ENCODE measurements at places on chromosomes 4 and X.

DNA sequence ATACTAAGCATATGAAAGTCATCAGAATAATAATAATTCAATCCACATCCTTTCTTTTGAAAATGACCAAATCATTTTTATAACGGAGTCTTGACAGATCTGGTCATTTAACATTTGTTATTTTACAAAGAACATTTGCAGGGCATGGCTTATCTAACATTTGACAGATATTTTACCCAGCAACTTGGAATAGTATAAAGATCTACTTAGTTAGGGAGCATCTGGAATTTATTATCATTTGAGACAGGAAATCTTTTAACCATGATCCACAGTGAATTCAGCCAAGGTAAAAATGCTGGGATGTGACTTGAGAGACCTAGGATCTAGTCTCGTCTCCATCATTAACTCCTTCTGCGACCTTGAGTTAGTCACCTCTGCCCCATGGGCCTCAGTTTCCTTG lies 22.4 kb downstream of the STARD8 start:
- DNase-seq, result no peak

GRCh38 chr4:123480706-123481418 lies 84.3 kb downstream of the SPRY1 start:
- DNase-seq, result no peak

GRCh38 chr4:15410750-15411149 lies 17.1 kb upstream of the C1QTNF7 start:
- DNase-seq, result no peak

DNA sequence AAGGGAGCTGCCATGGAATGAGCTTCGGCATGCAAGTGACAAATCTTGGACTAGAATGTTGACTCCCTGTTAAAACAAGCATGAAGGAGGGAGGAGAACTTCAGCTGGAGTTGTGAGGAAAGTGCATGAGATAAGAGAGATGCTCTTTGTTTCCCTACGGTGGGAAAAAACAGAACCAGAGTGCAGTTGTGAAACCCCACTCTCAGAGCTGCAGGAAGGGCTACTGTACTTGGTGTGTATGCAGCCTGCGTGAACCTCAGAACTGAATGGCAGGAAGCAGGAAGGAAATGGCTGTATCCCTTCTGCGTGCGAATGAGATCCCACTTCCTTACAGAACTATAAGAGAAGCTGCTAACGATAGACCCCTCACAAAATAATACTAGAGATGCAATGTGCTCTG lies 57.2 kb downstream of the EGF start:
- DNase-seq, result no peak

DNA sequence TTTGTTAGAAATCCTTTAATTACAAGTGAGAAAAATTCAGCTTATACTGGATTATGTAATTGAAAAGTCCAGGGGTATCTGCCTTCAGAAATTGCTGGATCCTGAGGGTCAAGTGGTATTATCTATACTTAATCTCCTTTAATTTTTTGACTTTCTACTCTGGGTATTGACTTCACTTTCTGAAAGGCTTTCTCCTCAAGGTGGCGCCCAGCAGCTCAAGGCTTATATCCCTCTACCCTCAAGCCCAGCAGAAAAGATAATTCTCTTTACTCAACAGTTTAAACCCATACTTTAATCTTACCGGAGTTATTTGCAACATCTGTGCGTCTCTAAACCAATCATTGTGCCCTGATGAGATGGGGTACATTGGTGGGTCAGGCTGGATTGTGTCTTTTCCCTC lies 129.5 kb downstream of the LARP7 start:
- no peak for DNase-seq

DNA sequence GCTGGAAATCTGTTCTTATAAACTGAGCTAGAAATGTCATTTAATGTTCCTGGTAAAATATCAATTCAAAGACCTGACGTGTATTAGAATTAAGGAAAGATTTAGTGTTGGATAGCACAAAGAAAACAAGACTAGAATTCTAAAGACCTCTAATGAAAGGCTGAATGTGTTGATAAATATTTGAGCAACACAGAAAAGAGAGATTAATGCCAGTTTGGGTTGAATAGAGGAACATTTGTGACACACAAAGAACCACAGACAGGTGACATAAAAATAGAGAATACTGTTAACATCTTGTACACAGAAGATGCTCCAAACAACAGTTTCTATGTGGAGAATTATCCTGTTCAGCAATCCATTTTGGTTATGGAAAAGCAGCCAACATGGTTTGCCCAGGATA lies 222.1 kb upstream of the GALNT7 start:
- DNase-seq, result no peak

DNA sequence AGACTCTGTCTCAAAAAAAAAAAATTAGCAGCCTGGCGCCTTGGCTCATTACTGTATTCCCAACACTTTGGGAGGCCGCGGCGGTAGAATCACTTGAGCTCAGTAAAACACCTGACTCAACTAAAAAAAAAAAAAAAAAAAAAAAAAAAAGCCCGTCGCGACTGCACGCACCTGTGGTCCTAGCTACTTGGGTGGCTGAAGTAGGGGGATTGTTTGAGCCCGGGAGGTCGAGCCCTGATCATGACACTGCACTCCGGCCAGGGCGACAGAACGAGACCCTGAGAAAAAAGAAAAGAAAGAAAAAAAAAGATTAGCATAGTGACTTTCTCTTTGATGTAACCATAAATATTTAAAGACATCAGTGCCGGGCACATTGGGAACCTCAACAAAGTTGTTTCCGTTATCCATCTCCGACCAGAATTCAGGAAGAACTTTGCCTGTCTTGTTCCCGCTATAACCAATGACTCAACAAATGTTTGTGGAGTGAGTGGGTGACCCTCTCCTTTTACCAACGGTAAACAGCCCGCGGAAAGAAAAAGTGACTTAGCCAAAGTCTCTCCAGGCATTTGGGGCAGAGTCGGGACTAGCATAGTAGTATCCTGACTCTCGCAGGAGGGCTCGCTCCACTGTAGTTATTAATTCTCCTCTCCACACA lies 553 bp upstream of the MED28 start:
- no peak for DNase-seq

DNA sequence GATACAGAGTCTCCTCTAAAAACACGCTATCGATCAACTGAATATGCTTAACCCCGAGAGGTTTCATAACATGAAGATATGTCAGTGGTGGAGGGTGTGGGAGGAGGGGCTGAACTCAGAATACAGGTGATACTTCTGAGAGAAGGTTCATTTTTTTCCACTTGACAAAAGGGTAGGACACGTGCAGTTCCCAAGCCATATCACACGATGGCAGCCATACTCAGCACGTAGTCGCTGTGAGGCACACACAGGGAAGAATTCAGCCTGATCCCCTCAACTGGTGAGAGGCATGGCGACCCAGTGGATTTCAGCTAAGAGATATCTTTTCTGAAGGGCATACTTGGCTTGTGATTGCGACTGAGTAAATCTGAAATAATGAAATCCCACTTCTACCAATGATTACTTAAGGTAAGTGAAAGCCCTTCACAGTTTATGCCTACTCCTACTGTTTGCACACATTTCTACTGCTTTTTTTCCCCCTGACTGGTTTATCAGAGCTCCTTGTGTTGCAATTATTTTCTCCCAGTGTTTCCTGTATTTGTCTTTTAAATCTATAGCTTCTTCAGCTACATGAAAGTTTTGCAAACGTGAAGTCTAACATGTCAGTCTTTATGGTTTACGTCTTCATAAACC lies 133.1 kb downstream of the CORIN start:
- no peak for DNase-seq

DNA sequence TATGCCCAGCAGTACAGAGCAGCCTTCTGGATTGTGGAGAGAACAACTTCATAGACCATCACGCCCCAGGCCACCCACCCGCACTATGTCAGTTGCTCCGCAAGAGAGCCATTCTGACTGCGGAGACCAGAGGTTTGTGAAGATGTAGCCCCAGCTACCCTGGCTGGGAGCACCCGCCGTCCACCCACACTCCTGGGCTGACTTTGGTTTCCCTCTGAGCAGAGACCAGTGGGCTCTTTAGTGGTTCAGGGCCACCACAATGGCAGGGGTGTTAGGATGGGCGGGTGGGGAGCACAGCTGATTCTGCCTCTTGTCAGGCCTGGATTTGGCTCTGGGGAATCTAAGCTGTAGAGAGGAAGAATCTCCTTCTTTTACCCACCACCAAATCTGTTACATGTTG lies 313.4 kb downstream of the LDB2 start:
- DNase-seq, result no peak

- no peak for DNase-seq
Observed at GRCh38 chrX:107861056-107861455, 35.4 kb downstream of the MID2 start.

DNA sequence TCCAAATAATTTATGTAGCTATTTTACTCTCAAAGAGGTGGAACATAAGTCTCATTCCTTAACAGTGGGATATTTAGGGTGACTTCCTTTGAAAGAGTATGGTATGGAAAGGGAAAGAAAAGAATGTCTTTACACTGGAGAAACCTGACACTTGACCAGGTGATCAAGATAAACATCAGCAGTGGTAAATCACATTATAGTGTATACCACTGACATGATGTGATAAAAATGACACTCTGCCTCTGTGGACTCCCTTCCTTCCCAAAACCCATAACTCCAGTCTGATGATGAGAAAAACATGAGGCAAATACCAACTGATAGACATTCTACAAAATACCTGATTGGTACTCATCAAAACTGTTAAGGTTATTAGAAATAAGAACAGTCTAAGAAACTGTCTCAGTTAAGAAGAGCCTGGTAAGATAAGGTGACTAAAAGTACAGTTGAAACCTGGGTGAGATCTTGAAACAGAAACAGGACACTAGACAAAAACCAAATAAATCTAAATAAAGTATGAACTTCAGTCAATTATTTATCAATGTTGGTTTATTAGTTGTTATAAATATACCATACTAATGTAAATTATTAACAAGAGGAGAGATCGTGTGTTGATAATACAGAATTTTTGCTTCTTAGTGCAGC lies 144.2 kb upstream of the PCDH18 start:
- no peak for DNase-seq

DNA sequence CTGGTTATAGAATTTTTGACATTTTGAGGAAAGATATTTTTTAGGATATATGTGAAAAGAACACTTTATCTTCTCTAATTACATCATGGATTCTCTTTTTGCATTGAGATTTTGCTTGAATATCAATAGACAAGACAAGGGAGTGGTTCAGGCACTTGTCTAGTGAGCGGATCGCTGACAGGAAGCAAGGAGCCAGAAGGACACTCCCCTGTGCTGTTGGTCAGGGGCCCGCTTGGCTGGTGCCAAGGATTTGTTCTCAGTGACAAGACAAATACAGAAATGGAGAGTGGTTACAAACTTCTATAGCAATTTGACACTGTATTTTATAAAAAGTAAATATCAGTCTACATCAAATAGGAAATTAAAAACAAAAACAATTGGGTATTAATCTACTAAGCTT lies 60.0 kb downstream of the SLC9B1 start:
- no peak for DNase-seq

- DNase-seq, result no peak
Observed at GRCh38 chr4:18578307-18578706, 556.8 kb upstream of the LCORL start.

DNA sequence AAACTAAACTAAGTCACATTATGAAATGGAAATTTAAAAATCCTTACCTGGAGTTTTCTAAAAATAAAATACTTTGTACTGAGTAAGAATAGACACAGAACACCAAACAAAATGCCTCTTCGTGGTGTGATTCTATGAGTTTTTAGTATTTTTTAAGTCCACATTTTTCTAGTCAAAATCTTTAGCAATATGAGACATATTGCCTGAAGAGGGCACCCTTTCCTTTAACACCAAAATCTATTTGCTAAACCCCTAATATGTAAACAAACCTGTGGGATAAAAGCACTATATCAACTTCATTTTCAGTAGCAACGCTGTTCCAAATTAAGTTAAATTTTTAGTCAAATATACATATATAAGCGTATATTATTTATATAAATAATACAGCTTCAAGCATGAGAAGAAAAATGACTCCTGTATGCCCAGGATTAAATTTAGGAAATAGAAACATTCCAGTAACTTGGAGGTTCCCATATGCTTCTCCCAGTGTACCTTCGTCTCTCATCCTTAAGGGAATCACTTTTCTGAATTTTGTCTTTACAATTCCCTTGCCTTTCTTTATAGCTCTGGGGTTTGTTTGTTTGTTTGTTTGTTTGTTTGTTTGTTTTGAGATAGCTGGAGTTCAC lies 23.0 kb upstream of the PGM2 start:
- DNase-seq, result no peak

DNA sequence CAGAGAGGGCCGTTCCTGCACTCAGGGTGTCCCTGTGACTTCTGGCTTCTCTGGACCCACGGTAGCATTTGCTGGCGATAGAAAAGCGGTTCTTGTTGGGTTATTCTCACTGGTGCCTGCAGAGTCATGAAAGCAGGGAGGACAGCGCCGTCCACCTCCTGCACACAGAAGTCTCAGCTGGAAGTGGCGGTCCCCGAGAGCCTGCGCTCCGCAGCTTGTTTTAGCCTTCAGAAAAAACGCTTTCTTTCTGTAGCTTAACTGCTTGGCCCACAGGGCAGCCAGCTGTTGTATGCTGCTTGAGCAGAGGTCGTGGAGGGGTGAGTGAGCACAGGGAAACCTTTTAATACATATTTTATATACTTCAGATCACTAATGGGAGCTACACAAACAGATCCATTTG lies 400.7 kb upstream of the FAT1 start:
- DNase-seq, result no peak

- DNase-seq, result no peak
Observed at GRCh38 chr4:4462970-4463369, 76.1 kb downstream of the NSG1 start.

DNA sequence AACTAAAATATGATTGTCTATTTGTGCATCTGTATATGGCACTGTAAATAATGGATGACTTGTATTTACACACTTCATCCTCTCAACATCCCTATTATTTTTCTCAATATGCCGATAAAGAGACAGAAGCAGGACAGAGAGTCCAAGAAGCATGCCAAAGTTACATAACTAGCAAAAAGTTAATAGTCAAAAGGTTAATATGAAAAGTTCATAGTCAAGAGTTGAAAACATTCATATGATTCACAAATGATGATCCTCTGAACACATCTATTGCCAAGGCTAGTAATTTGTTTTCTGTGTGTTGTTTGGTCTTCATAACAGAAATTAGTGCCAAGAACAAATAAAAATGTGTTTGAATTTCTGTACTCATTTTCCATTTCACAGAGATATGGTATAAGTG lies 231.0 kb downstream of the ADAMTS3 start:
- DNase-seq, result no peak

DNA sequence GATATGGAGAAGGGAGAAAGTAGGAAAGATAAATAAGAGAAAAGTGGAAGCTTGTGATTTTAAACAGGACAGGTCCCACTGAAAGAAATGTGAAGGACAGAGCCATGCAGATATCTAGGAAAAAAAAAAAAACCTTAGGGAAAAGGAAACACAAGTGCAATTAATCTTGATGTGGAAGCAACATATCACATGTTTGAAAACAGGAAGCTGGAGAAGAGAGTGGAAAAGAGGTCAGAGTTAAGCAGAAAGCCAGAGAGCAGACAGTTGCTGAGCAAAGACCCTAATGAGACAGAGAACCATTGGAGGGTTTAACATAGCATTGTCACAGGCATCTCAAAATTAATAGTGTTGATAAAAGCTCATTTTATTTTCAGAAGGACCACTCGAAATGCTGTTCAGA lies 89.7 kb downstream of the SPOCK3 start:
- no peak for DNase-seq

GRCh38 chrX:129980540-129981199 lies 1.8 kb upstream of the BCORL1 start:
- no peak for DNase-seq
